ENCODE measurements at places on chromosomes 1 and 21.

GRCh38 chr1:101148980-101149379 is 87.8 kb upstream of the S1PR1 start:
- no peak for DNase-seq

DNA sequence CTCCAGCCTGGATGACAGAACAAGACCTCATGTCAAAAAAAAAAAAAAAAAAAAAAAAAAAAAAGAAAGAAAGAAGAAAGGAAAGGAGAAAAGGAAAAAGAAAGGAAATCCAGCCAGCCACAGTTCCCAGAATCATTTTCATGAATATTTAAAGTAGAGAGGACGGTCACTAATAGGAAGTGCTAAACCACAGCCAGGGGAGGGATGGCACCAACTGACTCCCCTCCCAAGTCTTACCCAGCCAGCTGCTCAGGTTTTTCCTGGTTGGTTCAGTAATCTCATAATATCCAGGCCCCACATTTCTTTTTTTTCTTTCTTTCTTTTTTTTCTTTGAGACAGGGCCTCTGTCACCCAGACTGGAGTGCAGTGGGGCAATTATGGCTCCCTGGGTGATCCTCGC is 63.9 kb upstream of the AK4 start:
- no peak for DNase-seq

- no peak for DNase-seq
These were observed 44.8 kb downstream of the AGPAT3 start for GRCh38 chr21:43909741-43910400.

GRCh38 chr1:172790245-172790644 is 131.3 kb downstream of the FASLG start:
- DNase-seq = no peak

GRCh38 chr1:66528580-66528979 is 5.4 kb upstream of the SGIP1 start:
- no peak for DNase-seq

DNA sequence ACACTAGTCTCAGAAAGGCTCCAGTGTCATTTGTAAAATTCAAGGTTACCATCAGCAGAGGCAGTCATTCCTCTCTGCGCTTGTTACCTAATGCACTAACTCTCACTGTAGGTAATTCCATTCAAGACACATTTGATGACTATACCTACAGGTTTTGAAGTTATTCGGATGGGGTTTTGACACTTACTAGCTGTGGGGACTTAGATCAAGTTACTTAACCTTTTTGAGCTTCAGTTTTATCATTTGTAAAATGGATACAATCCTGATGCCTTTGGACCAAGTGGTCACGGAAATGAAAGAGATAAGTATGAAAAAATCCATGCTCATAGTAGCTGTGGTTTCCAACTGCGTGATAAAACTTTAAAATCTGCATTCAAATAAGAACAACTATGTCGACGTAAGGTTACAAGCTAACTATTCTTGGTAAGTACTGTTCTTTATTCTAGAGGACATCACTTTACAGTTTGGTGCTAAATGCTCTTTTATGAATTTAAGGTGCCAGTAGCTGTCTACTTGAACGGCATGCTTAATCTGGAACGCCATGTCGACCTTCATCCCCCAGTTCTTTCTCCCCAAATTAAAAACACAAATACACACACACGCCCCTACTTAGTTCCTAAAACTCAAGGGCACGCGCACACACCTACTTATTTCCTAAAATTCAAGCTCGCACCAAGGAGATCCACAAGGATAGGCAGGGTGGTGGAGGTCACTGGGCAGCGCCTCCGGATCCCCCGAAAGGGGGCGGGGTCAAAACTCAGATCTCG is 550 bp upstream of the NFYC start:
- DNase-seq = no peak

GRCh38 chr1:70140343-70140742 is 65.0 kb downstream of the LRRC40 start:
- peak; percentile 35 for DNase-seq

DNA sequence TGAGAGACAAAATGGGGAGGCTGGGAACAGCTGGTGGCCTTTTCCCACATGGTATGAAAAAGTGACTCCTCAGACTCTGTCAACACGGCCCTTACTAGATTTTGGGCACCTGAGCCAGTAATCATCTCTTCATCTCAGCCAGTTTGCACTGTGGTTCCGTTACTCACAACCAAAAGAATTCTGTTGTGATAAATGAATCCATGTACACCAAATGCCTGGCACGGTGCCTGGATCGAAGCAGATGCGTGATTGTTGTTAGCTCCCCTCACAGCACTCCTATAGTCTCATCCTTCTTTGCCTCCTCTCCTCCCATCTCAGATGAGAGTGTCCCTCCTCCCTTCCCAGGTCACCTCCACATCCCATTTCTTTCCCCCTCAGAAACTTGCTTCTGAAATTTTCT is 57.9 kb upstream of the GJB5 start:
- no peak for DNase-seq

DNA sequence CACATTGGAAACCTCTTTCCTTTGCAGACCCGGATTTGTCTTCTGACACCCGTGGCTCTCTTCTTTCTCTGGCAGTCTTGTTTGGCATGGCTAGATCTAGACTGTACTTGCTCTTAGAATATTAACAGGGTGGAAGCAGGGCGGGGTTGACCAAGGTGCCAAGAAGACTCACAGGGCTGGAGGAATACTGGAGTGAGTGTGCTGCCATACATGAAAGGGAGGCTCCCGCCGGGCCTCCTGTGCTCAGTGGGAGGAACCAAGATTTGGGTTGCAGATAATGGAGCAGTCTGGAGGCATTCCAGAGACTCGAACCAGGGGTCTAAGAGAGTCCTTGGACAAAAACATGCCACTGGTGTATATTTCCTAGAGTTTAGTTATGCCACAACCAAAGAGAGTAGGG is 27.6 kb upstream of the SNX27 start:
- DNase-seq = no peak

GRCh38 chr1:34879230-34879629 is 19.7 kb upstream of the SMIM12 start:
- DNase-seq = no peak

DNA sequence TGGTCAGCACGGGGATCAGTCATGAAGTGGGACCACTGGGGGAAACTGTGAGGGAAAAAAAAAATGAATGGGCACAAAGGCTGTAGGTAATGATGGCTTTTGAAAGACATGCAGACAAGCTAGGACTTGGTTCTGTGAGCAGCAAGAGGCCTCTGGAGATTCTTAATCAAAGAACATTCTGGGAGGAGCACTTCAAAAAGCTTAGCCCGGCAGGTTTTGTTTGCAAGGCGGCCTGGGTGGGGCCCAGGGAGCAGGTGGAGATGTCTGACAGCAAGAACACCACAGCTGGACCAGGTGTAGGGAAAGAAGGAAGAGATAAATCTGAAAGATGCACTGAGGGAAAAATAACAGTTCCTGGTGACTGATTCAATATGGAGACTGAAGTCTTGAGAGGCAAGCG is 6.0 kb downstream of the TEX35 start:
- no peak for DNase-seq

- DNase-seq = no peak
These were observed 66.0 kb upstream of the PAX7 start for GRCh38 chr1:18564676-18565075.

DNA sequence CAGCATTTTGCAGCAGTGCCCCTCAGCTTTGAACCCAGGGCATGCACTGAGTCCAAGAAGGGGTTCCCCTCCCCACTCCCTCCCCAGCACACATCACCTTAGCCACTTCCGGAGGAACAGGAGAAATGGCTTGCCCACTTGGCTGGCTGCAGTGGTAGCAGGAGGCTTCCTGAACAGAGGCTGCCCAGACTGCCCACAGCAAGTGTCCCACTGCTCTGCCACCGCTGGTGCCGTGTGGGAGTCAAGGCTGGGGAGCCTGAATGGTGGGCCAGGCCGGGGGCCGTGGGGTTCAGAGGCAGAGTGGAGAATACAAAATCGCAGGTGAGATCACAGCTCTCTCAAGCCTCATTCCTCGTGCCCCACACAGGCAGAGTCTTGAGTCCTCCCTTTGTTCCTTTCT is 34.5 kb downstream of the CD247 start:
- DNase-seq = no peak

DNA sequence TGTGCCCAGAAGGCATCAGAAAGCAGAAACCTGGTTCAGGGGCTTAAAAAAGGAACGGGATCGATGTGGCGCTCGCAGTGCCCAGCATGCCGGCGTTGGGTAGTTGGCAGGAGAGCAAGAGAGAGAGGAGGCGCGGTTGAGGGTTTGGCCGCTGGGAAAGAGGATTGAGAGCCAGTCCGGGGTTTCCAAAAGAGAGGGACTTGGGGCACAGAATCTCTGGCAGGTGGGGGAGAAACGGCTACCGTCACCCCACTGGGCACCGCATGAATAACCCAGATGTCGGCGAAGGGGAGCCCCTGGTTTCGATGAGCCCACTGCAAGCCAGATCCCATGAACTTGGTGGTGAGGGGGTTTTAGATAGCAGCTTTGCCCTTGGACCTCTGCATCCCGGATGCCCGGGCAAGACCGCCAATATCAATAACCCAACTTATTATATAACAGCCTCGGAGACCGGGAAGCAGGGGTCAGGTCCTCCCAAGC is 60.4 kb upstream of the ACOT11 start:
- no peak for DNase-seq

- DNase-seq = peak; percentile 76
These were observed 76.6 kb downstream of the RGL1 start for GRCh38 chr1:183881387-183882131.

DNA sequence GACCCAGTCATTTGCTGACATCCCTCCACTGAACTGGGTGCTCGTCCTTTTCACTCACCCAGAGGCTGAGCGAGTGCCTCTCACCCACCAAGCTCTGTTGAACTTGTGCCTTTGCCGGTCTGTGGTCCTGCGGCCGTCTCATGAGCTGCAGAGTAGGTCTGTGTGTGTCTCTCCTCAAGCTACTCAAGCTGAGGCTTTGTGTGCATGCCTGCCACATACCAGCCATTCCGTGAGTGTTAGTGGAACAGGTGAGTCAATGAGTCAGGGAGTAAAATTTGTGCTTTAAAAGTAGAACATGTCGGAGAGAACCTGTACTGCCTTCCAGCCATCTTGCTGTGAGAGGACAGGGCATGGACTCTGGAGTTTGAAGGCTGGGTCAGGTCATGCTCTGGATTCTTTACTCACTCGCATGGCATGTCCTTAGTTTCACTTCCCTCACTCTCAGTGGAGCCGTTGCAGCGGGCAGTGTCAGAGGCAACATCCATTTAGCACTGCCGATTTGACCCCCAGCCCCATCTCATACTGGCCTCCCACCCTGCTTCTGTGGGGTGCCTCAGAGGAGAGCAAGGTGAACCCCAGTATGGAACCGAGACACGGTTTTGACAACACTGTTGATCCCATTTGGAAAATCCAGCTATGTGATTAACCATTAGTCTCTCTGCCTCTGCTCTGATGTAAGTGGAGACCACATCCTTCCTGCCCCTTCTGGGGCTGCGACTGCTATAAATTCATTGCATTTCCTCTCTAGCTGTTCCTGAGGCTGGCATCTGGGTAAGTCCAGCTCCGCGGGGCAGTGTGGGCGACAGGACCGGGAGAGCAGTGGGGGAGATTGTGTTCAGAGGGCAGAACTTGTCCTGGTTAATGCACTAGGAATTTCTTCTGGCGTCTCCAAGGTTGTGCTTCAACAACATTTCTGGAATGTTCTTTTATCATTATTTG is at the start of gene NLRP3:
TSS of gene NLRP3 (plus strand) at position 751 of the 939 bp plus-strand sequence. CDS start 2,628 bp downstream, outside the sequence.
- no peak for DNase-seq

DNA sequence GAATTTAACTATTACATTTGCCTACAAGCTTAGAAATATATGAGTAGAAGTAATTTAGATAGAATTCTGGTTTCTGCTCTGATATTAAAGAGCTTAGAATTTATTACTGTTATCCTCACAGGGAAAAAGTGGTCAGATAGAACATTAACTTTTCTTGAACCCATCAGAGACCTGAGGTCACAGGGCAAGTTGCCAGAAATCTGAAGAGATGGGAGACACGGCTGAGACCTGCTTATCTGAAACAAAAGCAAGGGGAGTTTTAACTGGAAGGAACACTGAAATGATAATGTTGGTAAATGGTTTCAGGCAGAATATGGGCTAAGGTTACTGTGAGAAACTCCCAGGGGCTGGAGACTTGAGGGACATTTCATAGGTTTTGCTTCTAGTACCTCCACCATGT is 28.0 kb upstream of the USP25 start:
- DNase-seq = no peak

GRCh38 chr21:45499970-45500577 is 42.2 kb downstream of the SLC19A1 start:
- DNase-seq = no peak

DNA sequence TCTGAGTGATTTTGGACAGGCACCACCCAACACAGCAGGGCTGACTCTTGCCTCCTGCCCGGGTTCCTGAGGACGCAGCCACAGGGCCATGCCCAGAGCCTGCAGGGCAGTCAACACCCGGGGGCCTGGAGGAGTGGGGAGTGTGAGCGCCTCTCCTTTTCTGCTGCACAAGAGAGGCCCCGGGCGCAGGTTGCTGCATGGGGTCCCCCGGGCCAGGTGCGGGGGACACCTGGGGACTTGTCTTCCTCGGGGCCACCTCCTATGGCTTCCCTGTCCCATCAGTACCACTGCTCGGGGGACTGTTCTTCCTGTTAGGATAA is 6.9 kb upstream of the TTC34 start:
- DNase-seq = no peak

DNA sequence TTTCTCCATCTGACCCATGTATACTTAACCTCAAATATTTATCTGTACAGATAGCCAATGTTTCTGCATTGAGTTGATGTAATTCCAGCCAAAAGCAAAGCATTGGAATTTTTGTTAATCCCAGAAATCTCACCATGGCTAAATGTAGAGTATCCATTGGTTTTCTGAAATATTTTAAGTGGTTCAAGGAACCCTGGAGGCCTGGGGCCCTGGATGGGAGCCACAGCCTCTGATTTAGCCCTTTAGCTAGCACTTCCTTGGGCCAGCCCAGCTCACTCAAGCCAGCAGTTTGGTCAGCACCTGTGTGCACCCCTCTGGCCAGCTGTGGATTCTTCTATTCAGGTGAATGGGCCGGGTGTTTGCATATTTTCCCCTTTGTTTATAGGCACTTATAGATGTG is 18.8 kb upstream of the EPS8L3 start:
- peak; percentile 60 for DNase-seq

DNA sequence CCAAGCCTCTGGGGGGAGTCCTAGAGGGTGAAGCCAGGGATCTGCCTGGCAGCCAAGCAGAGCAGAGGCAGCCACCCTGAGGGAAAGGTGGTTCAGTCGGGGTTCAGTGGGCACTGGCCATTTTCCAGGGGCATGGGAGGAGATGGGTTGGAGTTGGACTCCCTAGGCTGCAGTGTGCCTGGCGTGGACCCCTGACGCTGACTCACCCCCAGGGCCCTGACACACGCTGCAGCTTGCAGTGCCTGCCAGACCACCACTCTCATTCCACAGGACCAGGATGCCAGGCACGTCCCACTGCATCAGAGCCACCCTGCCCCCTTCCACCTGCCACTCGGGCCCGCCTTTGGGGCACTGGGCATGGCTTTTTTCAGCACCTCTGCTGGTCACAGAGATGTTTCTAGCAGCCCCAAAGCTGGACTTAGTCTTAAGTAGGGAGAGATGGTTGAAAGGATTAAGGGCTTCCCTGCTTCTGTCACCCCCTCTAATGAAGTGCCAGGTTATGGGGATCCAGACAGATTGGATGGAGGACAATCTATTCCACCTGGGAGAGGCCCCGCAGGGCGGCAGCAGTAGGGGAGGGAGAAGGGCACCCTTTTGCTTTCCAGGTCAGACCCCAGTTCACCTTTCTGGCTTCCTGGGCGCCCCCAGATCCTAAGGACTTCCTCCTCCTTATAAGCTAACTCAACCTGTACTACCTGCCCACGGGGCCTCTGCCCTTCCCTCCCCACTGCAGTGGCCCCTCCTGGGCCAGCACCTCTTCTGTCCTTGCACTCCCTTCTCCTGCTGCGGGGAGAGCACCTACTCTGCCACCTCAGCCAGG is 1.6 kb downstream of the SYT2 start:
- no peak for DNase-seq

GRCh38 chr21:44485254-44485793 is 30.0 kb downstream of the LRRC3 start:
- peak; percentile 74 for DNase-seq

Measured in mesenchymal stem cell (in vitro differentiated cells and primary cell).